ENCODE measurements at places on chromosomes 5 and 9.

- no peak for DNase-seq
These were observed 3.0 kb upstream of the UBE2R2 start for GRCh38 chr9:33813712-33814641.

DNA sequence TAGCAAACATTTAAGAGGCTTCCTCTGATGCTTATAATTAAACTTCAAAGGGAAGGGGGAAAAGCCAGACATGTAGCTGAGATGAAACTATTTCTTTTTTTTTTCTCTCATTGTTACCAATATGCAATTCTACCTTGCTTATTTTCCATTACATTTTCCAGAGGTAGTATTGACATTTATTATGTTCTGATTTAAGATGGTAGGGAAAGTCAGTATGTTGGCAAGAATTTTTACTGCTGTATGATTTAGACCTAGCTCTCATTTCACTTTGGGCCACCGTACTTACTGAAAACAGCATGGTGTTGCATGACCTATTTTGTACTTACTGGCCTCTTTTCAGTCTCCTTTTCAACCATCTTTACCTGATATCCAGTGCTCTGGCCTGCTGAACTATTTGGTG is 9.6 kb upstream of the SPINK6 start:
- DNase-seq = no peak

GRCh38 chr5:72046106-72046505 is 61.2 kb upstream of the MAP1B start:
- DNase-seq = no peak

DNA sequence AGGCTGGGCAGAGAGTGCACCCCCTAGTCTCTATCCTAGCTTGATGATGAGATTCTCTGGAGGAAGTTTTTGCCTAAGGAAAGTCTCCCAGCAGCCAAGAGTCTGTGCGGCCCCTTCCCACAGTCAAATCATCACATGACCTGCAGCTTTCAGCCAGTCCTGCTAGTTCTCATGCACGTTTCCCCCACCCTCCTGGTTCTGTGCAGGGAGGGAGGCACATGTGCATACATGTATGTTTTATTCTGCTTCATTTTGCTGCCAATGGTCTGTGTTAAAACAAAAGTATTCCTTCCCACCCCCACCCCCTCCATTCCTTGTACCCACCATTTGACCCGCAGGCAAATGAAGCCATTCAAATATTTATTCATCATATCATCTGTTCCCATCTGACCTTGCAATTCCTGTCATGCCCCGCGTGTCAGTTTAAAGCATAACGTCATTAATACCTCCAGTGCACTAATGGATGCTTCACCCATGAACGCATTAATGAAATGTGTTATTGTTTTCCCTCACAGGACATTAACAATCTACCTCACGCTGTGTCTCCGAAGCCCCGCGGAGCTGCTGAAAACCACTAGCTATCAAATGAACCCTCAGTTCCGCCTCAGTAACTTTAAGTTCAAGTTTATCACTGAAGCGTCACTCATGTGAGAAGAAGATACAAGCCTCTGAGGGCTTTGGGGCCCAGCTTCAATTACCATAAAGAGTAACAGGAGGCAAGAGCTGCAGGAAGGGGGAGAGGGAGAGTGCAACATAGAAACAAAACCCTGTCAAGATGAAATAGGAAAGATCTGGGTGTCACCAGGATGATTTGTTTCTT is 139.6 kb downstream of the RASEF start:
- DNase-seq = no peak

DNA sequence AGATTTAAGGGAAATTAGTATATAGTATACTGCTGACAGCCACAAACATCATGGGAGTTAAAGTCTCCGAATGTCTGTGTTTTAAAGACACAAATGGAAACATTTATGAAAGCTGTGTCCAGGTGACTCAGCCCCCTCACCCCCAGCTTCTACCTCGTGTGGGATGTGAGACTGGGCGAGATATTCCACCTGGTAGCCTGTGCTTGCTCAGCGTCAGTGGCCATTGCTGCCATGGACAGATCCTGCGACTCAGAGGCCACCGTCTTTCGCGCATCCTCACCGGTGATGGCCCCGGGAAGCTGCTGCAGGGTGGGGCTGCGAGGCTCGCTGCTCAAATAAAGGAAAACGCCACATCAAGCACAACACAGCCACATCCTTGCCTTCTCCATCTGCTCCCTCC is 31.2 kb upstream of the EXOC3 start:
- no peak for DNase-seq

DNA sequence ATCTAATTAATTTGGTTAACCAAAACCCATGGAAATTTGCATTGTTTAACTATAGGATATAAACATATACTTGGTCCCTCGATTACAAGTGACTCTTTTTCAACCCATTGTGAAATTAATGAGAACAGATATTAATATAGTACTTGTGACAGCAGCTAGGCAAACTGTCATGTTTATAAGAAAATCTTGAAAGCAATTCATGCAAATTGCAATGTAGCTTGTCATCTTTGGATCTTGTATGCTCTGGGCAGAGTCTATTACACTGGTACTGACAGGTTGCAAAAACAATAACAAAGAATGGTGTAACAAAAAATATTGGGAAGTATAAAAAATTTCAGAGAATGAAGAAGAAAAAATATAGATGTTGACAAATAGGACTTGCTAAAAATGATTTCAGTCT is 941.0 kb downstream of the DNAH5 start:
- no peak for DNase-seq

DNA sequence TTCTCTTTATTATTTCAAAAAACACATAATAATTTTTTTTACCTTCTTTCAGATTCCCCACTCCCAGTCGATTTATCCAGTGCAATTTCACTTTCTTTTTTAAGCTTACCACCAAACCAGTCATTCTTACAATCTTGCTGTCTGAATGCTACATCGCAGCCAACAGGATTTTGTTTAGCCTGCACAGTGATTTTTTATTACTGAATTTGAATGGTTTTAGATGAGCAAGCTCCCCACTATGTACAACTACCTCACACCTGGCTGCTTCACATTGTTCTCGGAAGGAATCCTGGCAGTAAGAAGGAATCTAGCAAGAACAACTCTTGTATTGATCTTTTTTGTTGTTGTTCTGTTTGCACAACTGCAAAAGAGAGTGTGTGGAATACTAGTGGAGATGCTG is 668.1 kb upstream of the WWC1 start:
- DNase-seq = no peak

DNA sequence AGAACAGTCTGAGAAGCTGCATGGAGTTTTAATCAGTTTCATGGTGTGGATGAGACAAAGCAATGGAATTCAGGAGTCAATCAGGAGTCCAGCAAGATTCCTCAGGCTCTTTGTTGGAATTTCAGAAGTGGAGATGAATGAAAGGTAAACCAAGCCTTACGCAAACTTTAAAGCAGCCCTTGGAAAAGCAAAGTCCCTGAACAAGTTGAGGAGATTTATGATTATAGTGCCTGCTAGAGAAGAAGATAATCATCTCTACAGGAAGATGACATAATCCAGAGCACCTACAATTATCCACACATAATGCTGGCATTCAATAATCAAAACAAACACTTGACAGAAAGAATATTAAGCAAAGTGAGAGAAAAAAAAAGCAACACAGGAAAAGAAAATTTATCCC is 1380.1 kb upstream of the NUDT12 start:
- DNase-seq = no peak

- no peak for DNase-seq
These were observed 378.5 kb downstream of the MLLT3 start for GRCh38 chr9:20243841-20244240.

GRCh38 chr9:126483468-126484073 is 130.2 kb upstream of the LMX1B start:
- no peak for DNase-seq

- DNase-seq = no peak
These were observed 188.0 kb downstream of the KDM4C start for GRCh38 chr9:6945816-6946215.

DNA sequence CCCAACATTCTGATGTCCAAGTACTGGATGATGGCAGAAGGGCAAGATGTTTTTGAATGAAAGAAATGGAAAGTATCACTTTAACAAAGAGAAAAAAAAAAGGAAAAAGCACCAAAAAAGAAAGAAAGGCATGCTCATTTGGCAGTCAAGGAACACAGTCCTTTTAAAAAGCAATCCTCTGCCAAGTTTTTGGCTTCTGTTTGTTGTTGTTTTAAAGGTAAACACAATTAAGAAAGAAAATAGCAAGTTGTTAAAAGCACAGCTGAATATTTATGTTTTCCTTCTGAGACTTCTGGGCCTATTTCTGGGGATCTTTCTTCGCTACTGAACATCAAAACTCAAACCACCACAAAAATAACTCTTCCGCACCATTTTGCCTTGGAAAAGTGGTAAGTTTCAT is 162.1 kb downstream of the TRPM3 start:
- no peak for DNase-seq

DNA sequence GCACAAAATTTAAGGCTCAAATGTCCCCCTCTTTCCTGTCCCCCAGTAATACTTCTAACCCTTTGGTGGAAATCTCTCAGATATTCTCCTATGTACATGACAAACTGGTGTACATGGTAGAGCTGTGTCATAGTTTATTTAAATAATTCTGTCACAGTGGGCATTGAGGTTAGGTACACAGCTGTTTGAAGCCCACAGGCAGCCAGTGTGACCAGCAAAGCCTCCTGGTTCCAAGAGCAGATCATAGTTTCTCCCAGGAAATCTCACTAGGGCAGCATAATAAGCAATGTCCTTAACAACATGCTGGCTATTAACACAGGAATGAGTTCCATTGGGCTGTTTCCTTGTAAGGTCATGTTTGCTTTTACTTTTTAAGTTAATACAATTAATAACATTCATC is 63.9 kb downstream of the NDST1 start:
- no peak for DNase-seq

DNA sequence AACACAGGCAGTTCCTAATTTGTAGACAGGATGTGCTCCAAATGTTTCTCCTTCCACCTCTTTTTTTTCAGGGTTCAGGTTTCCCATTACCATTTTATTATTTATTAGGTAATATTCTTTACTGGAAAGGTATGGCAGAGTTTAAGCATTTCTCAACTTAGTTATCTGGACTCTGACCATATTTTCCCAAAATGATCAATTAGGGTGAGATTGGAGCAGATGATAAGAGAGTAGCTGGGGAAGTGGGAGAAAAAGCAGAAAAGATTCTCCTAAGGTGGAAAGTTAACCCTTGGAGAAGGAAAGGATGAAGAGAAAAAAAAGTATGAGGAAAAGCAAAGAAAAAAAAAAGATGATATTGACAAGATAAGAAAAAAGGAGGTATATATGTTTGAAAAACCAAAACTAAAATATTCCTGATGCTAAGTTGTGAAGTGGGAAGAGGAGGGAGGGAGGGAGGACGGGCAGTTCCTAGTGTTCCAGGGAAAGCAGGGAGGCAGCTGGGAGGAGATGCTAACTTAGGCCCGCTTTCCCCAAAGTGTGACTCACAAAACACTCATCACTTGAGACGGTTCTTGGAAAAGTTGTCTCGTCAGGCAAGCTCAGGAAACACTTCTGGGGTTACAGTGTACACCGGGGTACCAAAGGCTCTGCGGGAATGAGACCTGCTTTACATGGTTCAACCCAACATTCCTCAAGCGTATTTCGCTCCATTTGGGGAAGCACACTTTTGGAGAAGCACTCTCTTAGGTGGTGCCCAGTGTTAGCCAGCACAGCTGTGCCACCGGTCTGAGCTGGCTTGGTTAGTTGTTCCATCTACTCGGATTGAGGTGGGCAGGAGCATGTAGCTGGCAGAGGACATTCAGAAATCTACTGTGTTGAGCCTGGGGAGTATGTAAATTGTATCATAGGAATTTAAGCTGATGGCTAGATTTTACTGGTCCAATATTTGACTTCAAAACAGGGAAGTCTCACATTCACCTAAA is 35.1 kb downstream of the B4GALT1 start:
- no peak for DNase-seq

- no peak for DNase-seq
These were observed 2.9 kb upstream of the ICE1 start for GRCh38 chr5:5419291-5420210.

- DNase-seq = no peak
These were observed 648.5 kb upstream of the WWC1 start for GRCh38 chr5:167642779-167643517.

GRCh38 chr5:176713409-176713808 is 66.1 kb downstream of the TSPAN17 start:
- DNase-seq = no peak

GRCh38 chr9:35313460-35313859 is 151.7 kb downstream of the UNC13B start:
- DNase-seq = no peak

GRCh38 chr9:16598316-16598715 is 272.2 kb downstream of the BNC2 start:
- DNase-seq = no peak

DNA sequence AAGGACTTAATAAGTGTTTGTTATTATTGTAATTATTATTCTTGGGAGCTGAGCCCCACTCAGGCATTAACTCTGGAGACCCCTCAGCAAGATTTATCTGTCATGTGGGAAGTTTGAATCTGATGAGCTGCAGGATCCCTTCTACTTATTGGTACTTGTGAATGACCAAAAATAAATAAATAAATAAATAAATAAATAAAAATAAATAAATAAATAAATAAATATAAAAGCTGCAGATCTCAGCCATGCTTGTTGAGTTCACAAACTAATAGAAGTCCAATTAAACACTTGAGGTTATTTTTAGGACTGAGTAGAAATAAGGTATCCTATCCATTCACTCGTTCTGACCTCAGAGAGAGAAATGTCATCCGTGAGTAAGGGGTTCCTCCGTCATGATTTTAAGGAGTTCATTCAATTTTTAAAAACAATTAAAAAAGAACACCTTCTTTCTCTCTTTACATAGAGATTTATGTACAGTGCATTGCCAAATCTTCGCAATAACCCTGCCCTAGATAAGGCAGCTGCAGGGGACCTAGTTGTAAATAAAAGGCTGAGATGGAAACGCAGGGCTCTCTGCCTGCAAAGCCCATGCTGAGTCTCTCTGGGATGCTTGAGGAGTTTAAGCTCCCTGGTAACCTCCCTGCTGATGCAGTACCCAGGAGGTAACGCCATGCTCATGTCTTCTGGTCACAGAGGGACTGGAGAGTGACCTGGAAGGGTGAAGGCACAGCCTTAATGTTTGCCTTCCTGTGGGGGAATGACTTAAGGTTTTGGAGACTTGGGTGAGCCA is 1.2 kb downstream of the EFCAB9 start:
- DNase-seq = no peak

DNA sequence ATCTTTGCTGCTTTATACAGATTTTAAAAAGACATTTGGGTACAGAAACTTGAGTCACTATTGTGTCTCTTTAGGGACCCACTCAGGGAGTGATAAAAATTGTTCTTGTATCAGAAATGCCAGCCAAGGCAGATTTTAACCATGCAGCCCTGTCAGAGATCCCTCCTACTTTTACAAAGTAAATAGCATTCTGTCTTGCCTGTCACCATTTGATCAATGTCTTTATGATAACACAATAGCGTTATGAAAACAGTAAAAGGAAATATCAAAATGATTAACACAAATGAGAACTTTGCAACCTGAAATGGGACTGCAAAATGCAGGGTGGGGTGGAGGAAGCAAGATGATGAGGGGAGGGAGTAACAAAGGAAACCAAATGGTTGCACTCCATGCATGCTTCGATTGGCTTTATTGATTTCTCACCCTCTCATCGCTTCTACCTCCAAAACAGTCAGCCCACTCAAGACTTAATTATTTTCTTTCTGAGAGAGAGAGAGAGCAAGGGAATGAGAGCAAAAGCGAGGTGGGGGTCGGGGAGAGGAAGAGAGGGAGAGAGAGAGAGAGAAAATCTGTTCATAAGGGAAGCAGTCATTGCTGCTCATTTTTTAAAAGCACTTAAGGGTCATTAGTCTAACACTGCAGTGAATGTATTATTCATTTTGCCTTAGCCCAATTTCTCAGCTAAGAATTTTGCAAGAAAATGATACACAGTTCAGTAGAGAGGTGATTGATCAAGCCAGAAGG is 576.5 kb downstream of the CSNK1G3 start:
- no peak for DNase-seq

- no peak for DNase-seq
These were observed 30.9 kb downstream of the CDO1 start for GRCh38 chr5:115785381-115786065.

All from activated CD4-positive, CD25-positive, alpha-beta regulatory T cell treated with anti-CD3 and anti-CD28 coated beads, Interleukin-2, amount 50 U/mL, for 72 hours (primary cell).